ENCODE measurements at places on chromosomes 12 and 14.

DNA sequence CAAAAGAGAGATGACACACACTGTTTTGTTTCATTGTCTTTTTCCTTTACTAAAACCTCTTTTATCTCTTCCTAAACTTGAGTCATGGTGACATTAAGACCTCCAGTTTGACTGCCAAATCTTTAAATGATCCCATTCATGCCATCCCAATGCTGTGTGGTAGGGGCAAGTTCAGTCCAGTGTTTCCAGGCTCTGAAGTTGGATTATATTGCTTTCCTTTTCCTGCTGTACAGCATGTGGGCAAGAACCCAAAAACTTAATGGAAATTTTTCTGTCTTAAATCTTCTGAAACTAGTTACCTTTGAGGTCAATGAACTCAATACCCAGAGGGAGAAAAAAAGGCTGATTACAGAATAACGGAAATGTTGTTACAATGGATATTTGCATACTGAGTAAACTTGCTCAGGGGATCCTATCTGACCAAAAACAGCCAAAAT is 187.1 kb upstream of the FAR2 start:
- DNase-seq: no peak

DNA sequence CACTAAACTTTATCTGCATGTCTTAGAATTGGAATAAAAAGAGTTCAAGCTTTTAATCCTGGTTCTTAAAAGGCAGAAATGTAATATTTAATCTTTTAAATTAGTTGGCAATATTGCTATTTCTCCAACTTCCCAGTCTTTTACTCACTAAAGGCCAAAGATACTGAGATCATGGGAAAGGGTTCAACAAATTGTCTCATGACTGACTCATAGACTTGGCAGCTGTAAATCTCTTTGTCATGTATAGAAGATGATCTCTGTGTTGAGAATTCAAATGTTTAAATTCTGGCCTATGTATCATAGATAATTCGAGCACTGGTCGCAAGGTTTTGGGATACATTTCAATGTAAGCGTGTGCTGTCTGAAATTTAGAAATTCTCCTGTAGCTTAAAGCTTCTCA is 40.1 kb upstream of the STRAP start:
- no peak for DNase-seq

- no peak for DNase-seq
Observed at GRCh38 chr12:119008691-119009221, 27.4 kb downstream of the SRRM4 start.

DNA sequence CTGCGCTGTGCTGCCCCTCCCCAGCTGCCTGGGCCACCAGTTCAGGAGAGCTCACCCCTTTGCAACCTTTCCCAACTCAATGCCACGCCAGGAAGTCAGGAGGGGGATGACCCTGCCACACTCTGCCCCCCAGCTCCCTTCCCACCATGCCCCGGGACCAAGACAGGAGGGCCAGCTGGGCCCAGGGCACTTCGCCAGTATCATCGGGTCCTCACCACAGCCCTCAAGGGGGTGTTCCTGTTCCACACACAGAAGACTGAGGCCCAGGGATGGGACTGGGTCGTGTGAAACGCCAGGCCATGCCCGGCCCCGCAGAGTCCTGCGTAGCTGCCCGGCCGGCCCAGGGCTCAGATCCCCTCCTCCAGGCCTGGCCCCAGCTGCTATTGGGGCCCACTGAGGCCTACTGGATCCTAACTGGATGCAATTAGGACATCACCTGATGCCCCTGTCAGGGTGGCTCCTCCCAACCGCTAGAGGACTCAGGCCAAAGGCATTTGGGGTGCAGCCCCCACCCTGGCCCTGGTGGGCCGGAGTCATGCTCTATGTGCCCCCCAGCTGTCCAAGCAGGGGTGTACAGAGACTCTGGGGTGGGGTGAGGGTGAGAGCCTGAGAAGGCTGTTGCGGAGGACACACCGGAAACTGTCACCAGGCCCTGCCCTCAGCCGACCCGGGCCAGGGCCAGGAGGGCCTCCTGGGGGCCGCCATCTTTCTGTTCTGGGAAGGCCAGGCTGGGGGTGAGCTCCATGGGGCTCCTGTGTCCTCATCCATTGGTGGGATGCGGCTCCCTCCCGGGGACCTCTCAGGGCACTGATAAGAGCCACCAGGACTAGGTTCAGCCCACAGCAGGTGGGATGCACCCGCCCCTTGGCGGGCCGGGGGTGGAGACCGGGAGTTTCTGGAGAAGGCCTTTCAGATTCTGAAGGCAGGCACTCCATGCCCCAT is 29.3 kb upstream of the ANKRD9 start:
- no peak for DNase-seq

All from SW 1271 (cell line).